ENCODE measurements at places on chromosomes 4 and X. TPM values are rescaled to one million over a fixed set of nuclear protein-coding genes. Genes with fewer than 3 reads are reported as not detected.

Gene KLF8
- total RNA-seq, result 0.03 TPM

Gene SMR3B
- total RNA-seq, result not detected

Gene HDAC8
- 24.8 TPM for total RNA-seq

Gene DDX53
- total RNA-seq, result not detected

Gene HSFX2
- 0.19 TPM for total RNA-seq

Gene MSANTD1
- 0.05 TPM for total RNA-seq
